ENCODE measurements at places on chromosomes 1 and 21.

DNA sequence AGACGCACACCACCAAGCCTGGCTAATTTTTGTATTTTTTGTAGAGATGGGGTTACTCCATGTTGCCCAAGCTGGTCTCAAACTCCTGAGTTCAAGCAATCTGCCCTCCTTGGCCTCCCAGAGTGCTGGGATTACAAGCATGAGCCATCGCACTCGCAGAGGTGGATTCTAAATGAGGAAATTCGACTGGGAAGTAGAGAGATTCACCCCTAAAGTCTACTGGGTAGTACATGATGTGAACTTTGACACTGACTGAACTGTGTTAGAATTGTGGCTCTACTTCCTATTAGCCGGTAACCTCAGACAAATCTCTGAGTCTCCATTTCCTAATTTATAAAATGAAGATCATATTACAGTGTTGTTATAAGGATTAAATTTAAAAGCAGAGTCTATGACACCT is 276.0 kb upstream of the NR5A2 start:
- DNase-seq = no peak

- DNase-seq = no peak
Observed at GRCh38 chr1:174068000-174068399, 45.8 kb upstream of the RC3H1 start.

DNA sequence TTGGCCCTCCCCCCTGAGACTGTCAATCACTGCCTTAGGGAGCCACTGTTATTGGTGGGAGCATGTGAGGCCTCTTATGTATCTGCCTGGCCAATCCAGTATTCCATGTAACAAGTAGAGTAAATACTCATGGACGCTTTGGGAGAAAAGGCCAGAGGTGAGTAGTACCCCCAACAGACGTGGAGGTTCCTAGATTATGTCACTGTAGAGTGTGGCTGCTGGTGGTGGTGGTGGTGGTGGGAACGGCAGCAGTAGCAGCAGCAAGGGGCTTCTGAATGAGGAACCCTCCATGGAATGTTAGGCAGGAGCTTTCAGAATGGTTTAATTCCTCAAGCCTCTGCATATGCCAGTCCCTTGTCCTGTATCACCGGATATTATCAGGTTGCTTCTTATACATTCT is 118.5 kb downstream of the UCK2 start:
- no peak for DNase-seq

DNA sequence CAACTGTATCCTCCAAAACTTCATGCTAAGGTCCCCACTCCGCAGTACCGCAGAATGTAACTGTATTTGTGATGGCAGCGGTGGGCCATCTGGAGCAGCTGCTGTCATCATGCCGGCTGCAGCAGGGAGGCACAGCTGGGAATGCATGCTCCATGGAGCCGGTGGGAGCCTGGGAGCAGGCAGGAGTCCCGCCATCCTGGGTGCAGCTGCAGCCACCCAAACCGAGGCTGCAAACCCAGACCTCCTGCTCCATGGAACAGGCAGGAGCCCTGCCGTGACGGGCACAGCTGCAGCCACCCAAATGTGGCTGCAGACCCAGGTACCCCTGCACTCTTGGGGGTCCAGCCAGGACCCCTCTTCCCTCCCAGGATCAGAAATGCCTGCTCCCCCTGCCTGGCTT is 80.3 kb downstream of the SCMH1 start:
- no peak for DNase-seq

DNA sequence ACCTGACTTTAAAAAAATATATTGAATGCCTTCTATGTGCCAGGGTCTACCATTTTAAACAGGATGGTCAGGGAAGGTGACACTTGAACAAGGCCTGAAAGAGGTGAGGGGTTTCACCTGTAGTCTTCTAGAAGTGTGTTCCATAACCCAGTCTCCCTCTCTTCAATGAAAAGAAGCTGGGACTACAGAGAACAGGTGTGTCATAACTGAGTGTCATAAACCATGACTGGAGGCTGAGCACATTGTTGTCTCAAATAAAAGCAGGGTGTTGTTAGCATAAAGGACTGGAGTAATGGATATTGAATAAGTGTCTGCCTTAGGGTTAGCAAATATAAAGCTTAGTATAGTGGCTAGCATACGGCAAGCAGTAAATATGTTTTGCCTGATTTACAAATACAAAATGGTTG is 65.4 kb downstream of the SYDE2 start:
- DNase-seq = no peak

GRCh38 chr1:17757426-17757825 is 2.3 kb downstream of the ACTL8 start:
- no peak for DNase-seq

GRCh38 chr1:82818586-82818985 is 1017.9 kb downstream of the ADGRL2 start:
- no peak for DNase-seq

Measured in SK-MEL-5 (cell line).